Astrocyte of the cerebellum (primary cell): ENCODE measurements at places on chromosomes 2 and 18.

DNA sequence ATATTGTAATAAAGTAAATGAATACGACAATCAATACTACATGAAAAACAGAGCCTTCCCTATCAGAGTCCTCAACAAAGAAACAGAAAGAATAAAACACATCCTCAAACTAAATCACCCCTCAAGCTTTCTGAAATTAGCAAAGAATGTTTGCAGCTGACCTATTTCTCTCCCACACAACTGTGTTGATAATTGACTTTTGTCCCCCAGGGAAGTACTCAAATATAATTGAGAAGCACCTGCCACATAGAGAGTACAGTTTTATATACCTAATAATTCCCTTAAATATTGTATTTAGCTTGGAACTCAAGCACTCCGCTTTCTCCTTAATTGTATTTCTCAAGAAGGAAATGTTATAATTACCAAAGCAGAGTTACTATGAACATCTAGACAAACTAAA is 12.6 kb downstream of the CACNB4 start:
- DNase-seq, result no peak

DNA sequence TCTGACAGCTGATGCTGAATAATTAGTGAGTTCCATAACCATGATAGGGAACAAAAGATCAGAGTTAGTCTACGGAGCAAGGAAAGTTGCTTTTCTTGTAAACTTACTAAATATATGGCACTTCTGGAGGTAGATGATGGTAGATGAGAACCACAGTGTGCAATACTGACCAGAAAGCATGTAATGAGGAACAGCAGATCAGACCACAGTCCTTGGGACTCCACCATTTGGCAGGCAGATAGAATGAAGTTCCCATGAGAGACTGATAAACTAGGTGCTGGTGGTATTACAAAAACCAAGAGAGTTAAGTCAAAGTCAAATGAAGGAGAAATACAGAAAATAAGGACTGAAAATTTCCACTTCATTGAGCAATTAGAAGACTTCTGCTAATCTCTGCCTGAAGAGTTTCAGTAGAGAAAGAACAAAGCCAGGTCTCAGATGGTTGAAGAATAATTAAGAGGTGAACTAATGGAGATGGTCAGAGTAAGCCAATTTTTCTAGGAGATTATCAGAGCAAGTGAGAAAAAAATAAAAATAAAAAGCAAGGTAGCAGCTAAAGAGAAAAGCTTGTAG is 10.4 kb downstream of the CERKL start:
- DNase-seq, result no peak

DNA sequence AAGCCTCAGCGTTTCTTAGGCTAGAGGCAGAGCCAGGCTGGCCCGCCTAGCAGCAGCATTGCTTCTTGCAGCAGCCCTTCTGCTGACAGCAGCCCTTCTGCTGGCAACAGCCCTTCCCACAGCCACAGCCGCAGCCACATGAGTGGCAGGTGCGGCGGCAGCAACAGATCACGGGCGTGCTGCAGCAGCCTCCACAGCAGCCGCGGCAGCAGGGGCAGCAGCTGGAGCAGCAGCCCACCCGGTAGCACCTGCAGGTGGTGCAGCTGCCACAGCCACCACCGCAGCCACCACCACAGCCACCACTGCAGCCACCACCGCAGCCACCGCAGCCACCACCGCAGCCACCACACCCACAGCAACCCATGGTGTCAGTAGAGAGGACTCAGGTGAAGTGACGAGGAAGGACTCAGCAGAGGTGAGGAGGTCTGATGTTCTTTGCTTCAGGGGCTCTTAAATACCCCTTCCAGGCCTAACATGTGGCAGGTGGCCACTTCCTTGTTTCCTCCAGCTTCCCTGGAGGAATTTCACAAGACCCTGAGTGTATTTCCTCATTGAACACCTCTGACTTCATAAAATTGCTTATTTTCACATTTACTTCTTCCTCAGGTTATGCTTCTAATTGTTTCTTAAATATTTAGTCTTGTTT is at the start of gene SCYGR6:
TSS of gene SCYGR6 (minus strand) at position 364 of the 646 bp plus-strand sequence. CDS start at position 364, 0 bp downstream.
- no peak for DNase-seq

- DNase-seq, result no peak
These were observed 47.1 kb upstream of the CELF4 start for GRCh38 chr18:37612524-37613252.

GRCh38 chr2:200847939-200848338 is 16.5 kb downstream of the CLK1 start:
- DNase-seq, result no peak

DNA sequence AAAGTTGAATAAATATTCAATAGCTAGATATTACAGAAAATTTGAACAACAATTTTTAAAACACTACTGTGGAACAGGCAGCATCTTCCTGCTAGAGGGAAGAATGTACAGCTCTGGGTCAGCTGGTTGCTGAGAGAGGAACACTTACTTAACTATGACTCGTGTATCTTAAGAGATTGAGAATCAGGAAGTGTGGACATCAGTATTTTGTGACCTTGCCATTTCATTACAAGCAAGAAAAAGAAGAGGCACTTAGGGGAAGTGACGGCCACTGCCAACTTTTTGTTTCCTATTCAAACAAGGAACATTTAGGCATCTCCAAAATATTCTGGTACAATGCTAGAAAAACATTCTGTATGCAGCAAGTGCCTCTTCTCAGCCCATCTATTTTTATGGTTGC is 45.9 kb downstream of the ITPRID2 start:
- DNase-seq, result no peak

DNA sequence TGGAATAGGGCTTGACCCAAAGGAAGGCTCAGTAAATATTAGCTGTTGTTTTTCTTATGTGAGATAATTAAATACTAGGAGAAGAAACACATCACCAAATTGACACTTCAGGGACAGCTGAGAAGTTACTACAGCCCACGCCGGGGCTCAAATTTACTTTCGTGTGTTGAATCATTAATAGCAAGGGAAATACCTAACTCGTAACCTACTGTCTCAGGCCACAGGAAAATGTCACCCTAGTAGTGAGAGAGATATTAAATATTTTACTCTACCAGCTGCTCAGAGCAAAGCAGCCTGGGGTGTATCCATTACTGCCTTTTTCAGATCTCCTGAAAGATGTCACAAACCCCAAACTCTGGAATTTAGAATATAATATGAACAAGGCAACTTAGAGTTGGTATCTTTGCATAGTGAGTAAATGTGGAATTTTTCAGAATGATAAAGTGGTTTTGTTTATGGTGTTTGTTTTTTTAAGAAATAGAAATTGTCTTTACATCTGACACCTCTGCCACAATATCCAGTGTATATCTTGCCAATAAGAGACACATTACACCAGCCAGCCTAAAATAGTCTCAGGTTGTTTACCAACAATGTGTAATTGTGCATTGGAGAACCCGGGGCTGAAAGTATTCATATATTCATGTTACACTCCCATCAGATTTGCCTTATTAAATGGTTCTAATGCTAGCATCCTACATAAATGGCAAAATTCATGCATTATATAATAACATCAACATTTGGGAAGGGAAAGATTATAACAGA is 48.4 kb downstream of the ATP8B1 start:
- no peak for DNase-seq

GRCh38 chr2:230412371-230412711 is 3.7 kb upstream of the SP100 start:
- no peak for DNase-seq

DNA sequence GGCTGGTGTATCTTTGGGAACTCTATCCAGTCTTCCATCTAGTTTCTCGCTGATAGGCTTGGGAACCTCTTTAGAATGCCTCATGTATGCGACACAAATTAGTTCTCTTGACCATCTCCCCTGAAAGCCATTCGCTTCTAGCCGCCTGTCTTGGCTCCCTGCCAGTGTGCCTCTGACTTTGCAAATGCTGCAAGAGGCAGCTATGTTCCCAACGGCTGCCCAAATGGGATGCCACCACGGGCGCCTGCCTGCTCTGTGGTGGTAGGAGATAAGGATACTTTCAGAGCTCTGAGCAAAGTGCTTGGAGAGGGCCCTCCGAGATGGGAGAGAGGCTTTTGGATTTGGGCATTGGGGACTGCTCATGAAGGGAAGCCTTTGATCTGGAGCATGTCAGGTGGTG is 77.7 kb upstream of the IGFBP5 start:
- no peak for DNase-seq

GRCh38 chr2:232959139-232959538 is 53.9 kb downstream of the NGEF start:
- no peak for DNase-seq

GRCh38 chr18:8623549-8624106 is 14.4 kb downstream of the RAB12 start:
- no peak for DNase-seq

- DNase-seq, result no peak
These were observed 38.9 kb upstream of the GREB1L start for GRCh38 chr18:21203126-21203525.

DNA sequence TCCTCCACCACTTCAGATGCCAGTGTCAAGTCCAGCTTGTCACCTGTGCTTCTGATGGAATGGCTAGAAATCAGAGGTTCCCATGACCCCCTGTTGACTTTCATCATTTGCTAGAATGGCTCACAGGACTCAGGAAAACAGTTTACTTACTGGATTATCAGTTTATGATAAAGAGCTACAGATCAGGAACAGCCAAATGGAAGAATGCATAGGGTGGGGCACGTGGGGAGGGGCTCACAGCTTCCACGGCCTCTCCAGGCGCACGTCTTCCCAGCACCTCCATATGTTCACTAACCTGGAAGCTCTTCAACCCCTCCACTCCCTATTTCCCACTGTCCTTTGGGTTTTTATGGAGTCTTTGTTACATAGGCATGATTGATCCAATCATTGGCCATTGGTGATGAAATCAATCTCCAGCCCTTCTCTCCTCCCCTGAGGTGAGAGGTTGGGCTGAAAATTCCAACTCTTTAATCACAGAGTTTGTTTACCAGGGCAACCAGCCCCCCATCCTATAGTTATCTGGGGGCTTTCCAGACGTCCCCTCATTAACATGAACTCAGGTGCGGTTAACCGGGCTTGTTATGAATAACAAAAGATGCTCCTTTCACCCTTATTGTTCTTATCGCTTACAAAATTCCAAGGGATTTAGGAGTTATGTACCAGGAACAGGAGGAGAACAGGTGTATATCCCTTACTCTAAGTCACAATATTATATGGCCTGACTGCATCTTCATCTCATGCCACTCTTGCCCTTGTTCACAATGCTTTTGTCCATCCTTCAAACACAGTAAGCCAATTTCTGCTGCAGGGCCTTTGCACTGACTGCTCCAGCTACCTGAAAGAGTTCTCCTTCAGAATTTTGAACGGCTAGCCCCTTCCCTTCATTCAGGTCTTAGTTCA is 35.2 kb downstream of the ANXA4 start:
- DNase-seq, result no peak

GRCh38 chr2:1730015-1730927 is 14.0 kb downstream of the PXDN start:
- no peak for DNase-seq

DNA sequence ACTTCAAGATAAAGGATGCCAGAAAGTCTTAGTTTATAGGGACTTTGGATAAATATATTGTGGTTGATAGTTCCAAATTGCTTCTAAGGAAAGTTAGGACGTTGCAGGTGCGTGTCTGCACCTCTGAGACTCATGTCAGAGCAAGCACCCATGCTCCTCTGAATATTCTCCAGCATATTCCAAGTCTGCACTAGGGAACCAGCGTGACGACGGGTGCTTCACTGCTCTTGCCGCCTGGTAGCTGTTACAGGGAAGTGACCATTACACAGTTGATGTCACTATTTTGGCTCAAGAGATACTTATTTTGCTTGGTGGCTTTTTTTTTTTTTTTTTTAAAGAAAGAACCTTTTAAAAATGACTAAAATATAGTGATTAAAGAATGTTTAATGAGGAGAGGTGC is 35.6 kb downstream of the GATA6 start:
- no peak for DNase-seq

DNA sequence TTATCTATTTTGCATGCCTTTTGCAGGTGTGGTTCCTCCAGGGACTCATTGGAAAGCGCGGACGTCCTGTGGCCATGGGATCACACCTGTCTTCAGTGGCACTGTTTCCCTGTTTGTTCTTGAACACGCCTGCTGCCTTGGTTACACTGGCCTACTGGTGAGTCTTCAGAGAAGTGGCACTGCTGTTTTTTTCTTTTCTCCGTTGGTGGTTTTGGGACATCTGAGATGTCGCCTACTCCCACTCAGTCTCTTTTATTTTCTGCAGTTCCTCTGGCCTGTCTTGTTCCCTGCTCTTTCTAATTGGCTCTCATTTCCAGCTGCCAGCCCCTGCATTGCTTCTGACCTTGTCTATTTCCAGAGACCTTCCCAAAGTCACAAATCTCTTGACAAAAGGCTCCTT is 35.7 kb upstream of the POU3F3 start:
- no peak for DNase-seq
